ENCODE measurements at places on chromosomes 3 and 15. TPM values are rescaled to one million over a fixed set of nuclear protein-coding genes. Genes with fewer than 3 reads are reported as not detected.

CAND2 gene
- total RNA-seq = 14.9 TPM

EFCAB12 gene
- 1.1 TPM for total RNA-seq

C3orf49 gene
- not detected for total RNA-seq

HIGD2B gene
- total RNA-seq = 0.22 TPM

HEXA gene
- 81.9 TPM for total RNA-seq

CFAP100 gene
- total RNA-seq = not detected

LTF gene
- total RNA-seq = 0.13 TPM

NR1I2 gene
- 0.18 TPM for total RNA-seq

ZNF80 gene
- total RNA-seq = not detected

DNA sequence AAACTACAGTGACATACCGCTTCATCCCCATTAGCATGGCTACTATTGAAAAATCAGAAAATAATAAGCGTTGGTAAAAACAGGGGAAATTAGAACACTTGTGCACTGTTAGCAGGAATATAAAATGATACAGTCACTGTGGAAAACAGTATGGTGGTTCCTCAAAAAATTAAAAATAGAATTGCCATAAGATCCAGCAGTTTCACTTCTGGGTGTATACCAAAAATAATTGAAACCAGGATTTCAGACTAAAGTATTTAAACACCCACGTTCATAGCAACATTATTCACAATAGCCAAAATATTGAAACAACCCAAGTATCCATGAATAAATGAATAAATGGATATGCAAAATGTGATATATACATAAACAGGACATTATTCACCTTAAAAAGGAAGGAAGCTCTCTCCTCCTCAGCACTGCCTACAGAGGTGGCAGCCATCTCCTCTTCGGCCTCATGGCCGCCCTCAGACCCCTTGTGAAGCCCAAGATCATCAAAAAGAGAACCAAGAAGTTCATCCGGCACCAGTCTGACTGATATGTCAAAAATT lies 34.1 kb downstream of the NGLY1 start:
- no peaks in the 10 kb centered on the region for H3K4me1 ChIP-seq
- H3K4me3 ChIP-seq = no peak overlapping the region
- peaks cover 88% of the 10 kb centered on the region for H3K36me3 ChIP-seq
- H3K27ac ChIP-seq = no peak overlapping the region
- H3K27me3 ChIP-seq = no peaks in the 10 kb centered on the region
- DNase-seq = no peak

GRCh38 chr3:196638861-196639482 lies 522 bp upstream of the NRROS start:
- peak overlapping the region; percentile 60 for H3K4me3 ChIP-seq
- peaks cover 14% of the 10 kb centered on the region for H3K36me3 ChIP-seq
- H3K4me1 ChIP-seq = peaks cover 37% of the 10 kb centered on the region
- H3K27ac ChIP-seq = peak overlapping the region; percentile 78
- no peaks in the 10 kb centered on the region for H3K27me3 ChIP-seq

DNA sequence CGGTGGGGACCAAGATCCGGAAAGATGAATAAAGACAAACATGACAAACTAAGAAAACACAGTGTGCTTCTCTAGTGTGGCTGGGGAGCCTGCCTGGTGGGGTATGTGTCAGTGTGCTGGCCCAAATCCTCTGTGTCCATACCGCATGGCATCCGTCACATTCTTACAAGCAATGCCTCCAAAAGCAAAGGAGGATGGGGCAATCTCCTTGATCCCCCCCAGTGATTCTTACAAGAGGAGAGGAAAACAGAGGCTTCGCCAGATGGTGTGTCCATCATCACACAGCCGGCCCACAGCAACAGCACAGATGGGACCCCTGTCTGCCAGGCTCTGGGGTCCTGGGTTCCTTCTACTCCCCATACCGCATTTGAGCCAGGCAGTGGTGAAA lies 558 bp upstream of the IL17RC start:
- peak overlapping the region; percentile 39 for H3K4me3 ChIP-seq
- H3K27ac ChIP-seq = peak overlapping the region; percentile 51
- no peaks in the 10 kb centered on the region for H3K36me3 ChIP-seq

GRCh38 chr15:66952756-66953522 lies 112.5 kb upstream of the SMAD3 start:
- H3K27ac ChIP-seq = no peak overlapping the region
- no peaks in the 10 kb centered on the region for H3K27me3 ChIP-seq
- no peak overlapping the region for H3K4me3 ChIP-seq
- DNase-seq = peak; percentile 49
- 0 out of 2 replicates have a peak, but pooled peaks cover 5% of the 10 kb centered on the region for H3K4me1 ChIP-seq
- no peaks in the 10 kb centered on the region for H3K36me3 ChIP-seq

DNA sequence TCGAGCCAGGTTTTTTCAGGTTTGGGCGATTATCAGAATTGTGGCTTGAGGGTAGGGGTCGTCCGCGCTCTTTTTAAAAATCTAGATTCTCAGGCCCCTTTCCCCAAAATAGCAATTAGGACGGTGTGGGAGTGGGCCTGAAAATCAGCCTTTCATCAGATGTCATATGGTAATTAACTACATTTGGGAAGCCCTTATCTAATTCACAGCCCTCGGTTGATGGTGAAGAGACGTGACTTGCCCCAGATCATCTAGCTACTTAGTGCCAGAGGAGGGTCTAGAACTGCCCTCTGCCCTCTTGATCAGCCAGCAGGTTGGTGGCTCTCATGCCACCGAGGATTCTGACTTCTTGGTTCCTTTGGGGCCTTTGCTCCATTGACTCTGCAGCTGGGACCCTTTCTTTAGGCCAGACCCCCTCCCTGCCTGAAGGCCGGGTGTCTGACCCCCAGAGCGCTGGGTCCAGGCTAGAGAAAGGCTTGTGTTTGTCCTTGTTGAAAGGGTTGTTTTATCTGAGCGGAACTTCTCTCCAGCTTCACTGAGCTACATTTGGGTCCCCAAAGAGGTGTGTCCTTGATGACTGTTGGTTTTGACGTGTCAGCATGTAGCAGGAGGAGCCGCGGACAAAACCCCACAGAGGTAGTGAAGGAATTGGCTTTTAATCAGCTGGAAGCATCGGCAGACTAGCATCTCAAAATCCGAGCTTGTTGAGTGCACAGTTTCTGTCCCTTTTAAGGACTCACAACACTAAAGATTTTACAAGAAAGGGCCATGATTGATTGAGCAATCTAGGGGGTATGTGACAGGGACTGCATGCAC lies 857 bp downstream of the AEN start:
- peak overlapping the region; percentile 68 for H3K4me3 ChIP-seq
- H3K27ac ChIP-seq = peak overlapping the region; percentile 91
- peak; percentile 80 for DNase-seq
- peaks cover 41% of the 10 kb centered on the region for H3K36me3 ChIP-seq
- H3K4me1 ChIP-seq = peaks cover 24% of the 10 kb centered on the region

DNA sequence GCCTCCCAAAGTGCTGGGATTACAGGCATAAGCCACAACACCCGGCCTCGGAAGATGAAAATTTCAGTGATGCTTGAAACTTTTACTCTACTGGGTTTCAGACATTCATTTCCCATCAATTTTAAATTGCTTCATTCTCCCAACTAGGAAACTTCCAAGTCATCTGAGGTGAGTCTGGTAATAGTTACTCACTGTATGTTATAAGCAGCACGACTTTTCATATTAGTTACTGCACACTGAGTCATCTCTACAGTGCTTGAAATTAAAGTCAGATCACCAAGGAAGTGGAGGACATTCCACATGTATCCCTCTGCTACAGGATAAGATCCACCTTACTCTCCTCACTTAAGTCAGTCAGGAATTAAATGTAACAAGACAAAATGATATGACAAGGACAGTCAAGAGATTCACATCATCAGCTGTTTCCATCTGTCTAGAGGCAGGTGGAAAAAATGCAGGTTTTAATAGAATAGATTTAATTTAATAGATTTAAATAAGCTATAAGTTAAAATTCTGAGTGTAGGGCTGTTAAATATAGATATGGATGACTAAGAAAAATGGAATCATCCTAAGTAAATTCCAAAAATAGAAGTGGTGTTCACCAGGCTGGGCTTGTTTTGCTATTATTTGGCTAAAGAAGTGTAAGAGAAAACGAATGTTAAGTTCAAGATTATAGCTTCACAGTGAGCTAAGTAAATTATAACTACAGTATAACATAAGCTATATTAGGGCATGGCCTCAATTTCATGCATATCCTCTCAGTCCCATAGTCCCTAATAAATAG lies 104.4 kb downstream of the TMCO5A start:
- no peak overlapping the region for H3K27ac ChIP-seq
- H3K27me3 ChIP-seq = no peaks in the 10 kb centered on the region
- H3K4me3 ChIP-seq = no peak overlapping the region
- no peaks in the 10 kb centered on the region for H3K4me1 ChIP-seq
- H3K36me3 ChIP-seq = no peaks in the 10 kb centered on the region
- no peak for DNase-seq

DNA sequence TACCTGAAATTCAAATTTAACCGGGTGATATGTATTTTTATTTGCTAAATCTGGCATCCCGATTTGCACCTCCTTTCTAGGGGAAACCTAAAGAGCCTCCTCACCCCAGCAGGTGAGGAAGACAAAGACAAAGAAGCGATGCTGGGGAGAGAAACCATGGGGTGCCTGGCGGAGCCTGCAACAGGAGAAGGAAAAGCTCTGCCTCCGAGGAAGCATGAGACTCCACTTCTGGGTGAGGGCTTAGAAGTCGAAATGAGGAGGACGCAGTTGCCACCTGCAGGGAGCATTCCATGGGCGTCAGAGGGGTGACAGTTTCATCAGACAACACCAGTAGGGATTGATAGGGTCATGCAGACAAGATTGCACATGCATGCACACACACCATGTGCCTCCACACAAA lies 30.5 kb upstream of the LYZL4 start:
- H3K27me3 ChIP-seq = peaks cover 5% of the 10 kb centered on the region
- H3K27ac ChIP-seq = no peak overlapping the region
- DNase-seq = no peak
- no peaks in the 10 kb centered on the region for H3K4me1 ChIP-seq
- H3K4me3 ChIP-seq = no peak overlapping the region

DNA sequence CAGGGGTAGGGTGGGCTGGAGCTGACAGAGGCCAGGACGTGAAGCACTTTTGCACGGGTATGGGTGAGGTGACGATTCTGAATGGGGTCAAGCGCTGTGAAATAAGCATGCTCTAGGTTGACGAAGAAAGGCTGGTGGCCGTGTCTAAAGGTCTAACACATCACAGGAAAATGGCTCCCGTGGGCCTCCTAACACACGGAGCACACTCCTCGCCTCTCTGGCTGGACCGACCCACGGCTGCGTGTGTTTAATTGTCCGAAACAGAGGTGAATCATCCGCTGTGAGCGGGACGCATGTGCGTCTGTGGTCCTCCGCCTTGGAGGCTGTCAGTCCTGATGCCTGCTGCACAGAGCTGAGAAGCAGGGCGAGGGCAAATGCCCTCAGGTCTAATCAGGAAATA lies 130.6 kb downstream of the NSMCE3 start:
- no peak overlapping the region for H3K4me3 ChIP-seq
- H3K27ac ChIP-seq = no peak overlapping the region
- DNase-seq = no peak
- H3K27me3 ChIP-seq = peaks cover 68% of the 10 kb centered on the region
- no peaks in the 10 kb centered on the region for H3K36me3 ChIP-seq
- H3K4me1 ChIP-seq = peaks cover 11% of the 10 kb centered on the region

GRCh38 chr3:177249203-177249602 lies 51.9 kb upstream of the TBL1XR1 start:
- no peaks in the 10 kb centered on the region for H3K36me3 ChIP-seq
- H3K27me3 ChIP-seq = no peaks in the 10 kb centered on the region
- no peak overlapping the region for H3K4me3 ChIP-seq

DNA sequence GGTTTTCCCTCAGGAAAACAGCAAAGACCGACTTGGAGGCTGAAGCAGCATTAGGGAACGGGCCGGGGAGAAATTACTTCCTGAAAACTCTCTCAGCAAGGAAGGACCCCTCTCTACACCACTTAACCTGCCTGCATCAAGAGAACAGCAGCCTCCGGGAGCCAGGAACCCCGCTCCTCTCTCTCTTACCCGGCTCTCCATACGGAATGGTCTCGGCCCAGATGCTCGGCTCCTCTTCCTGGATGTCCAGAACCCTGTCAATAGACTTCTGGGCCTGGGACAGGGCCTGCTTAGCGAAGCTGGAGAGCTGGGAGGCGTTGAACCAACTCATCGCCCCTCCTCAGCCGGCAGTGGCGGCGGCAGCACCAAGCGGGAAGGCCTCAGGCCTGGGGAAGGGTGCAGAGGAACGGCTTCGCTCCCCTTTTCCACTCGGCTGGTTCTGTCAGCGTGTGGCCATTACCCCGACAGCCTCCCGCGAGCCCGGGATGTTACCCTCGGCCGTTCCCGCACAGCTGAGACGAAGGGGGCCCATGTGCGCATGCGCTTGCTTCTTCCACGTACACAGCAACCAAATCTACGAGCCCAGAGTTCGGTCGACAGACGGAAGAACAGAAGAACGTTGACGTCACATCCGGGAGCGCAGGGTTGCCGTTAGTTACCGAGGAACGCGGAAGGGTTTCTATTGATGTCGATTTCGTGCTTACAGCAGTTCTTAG lies at the start of gene TMF1:
TSS of gene TMF1 (minus strand) at position 578 of the 716 bp plus-strand sequence. CDS start at position 331, 247 bp downstream.
- no peaks in the 10 kb centered on the region for H3K27me3 ChIP-seq
- peak within 1 kb of the TSS; percentile 93 for H3K4me3 ChIP-seq
- peaks cover 40% of the 10 kb centered on the region for H3K36me3 ChIP-seq

DNA sequence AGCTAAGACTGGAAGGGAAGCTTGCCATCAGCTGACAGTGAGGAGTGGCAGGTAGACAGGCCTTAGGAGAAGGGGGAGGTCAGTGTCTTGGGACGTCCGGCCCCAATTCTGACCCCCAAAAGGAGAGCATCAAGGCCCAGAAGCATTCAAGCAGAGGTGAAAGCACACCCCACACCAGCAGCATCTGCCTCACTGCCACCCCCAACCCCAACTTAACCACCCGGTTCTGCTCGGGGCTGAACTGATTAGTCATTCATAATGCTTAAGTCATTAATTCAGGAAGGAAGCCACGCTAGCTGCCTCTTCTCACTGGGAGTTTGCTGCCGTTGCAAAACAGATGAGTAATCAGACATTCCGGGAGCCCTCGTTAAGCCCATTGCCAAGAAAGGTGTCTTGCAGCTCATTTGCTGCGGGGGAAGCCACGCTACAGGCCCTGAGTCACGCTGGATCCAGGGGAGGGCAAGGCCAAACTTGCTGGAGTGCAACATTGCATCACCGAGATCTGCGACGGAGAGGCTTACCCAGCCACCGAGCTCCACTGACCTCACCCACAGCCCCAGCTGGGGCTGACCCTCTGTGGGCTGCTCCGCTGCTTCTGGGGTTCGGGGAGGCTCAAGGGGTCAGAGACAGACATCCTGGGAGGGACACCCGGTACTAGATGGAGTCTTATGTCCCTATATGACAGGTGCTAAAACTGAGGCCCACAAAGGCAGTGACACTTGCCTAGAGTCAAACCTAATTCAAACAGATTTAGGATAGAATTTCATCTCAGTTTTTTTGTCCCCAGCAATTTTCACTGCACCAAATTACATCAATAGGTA lies 46.4 kb upstream of the HES1 start:
- no peak overlapping the region for H3K4me3 ChIP-seq
- no peaks in the 10 kb centered on the region for H3K27me3 ChIP-seq
- peaks cover 26% of the 10 kb centered on the region for H3K4me1 ChIP-seq
- H3K27ac ChIP-seq = peak overlapping the region; percentile 86
- peak; percentile 94 for DNase-seq

GRCh38 chr3:117281371-117281770 lies 571.8 kb downstream of the TUSC7 start:
- no peaks in the 10 kb centered on the region for H3K36me3 ChIP-seq
- H3K27ac ChIP-seq = no peak overlapping the region
- no peak overlapping the region for H3K4me3 ChIP-seq
- DNase-seq = no peak
- H3K4me1 ChIP-seq = no peaks in the 10 kb centered on the region

GRCh38 chr15:46879032-46879770 lies 838.1 kb upstream of the SEMA6D start:
- no peak for DNase-seq
- H3K27ac ChIP-seq = no peak overlapping the region
- no peak overlapping the region for H3K4me3 ChIP-seq
- H3K27me3 ChIP-seq = no peaks in the 10 kb centered on the region
- H3K36me3 ChIP-seq = no peaks in the 10 kb centered on the region

- DNase-seq = peak; percentile 59
- H3K36me3 ChIP-seq = no peaks in the 10 kb centered on the region
- H3K27ac ChIP-seq = peak overlapping the region; percentile 90
- no peak overlapping the region for H3K4me3 ChIP-seq
Measured at GRCh38 chr15:58111718-58112104, 26.5 kb upstream of the AQP9 start.

Measured in K562 (cell line).